Sigmoid colon (tissue), 7 donors: ENCODE measurements at places on chromosomes 11 and 22. TPM values are rescaled to one million over a fixed set of nuclear protein-coding genes. Genes with fewer than 3 reads are reported as not detected.

GRCh38 chr22:43225609-43226008 lies 38.7 kb upstream of the TTLL12 start:
- H3K36me3 ChIP-seq = no peaks in the 10 kb centered on the region
- no peak for DNase-seq
- no peaks in the 10 kb centered on the region for H3K4me1 ChIP-seq
- no peak overlapping the region for H3K27ac ChIP-seq

GRCh38 chr11:107247167-107247861 lies 210.3 kb downstream of the CWF19L2 start:
- H3K36me3 ChIP-seq = no peaks in the 10 kb centered on the region
- no peak overlapping the region for H3K27ac ChIP-seq
- H3K4me1 ChIP-seq = no peaks in the 10 kb centered on the region
- H3K4me3 ChIP-seq = no peak overlapping the region
- H3K27me3 ChIP-seq = no peaks in the 10 kb centered on the region

DNA sequence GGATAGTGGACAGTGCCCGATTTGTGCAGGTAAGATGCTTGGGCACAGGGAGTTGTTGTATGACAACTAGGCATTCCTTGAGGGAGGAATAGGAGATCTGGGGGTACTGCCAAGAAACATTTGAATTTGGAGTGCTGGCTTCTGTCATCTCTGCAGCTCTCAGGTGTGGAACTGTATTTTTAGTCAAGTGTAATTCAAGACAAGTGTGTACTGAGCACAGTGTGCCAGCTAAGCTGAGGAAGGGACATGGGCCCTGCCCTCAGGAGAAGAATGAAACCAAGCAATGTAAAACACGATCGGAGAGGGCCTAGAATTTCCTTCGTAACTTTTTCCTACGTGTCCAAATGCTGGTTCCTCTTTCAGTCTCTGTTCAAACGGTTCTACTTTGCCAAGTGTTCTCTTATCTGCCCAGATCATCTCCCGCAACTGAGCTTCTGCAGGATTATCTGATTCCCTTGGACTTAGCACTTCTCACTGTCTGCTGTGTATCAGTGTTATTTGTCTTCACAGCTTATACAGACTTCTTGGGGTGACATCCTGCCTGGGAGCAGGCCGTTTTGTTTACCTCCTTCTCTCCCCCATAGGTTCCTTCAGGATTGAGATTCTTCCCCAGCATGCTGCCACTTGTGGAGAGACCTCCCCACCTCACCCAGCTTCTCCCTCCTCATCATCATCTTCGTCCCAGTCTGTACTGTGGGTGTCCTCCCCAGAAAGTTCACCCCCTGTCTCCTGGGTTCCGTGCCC lies 27.6 kb downstream of the ART5 start:
- H3K4me1 ChIP-seq = no peaks in the 10 kb centered on the region
- H3K36me3 ChIP-seq = no peaks in the 10 kb centered on the region
- no peaks in the 10 kb centered on the region for H3K27me3 ChIP-seq

DNA sequence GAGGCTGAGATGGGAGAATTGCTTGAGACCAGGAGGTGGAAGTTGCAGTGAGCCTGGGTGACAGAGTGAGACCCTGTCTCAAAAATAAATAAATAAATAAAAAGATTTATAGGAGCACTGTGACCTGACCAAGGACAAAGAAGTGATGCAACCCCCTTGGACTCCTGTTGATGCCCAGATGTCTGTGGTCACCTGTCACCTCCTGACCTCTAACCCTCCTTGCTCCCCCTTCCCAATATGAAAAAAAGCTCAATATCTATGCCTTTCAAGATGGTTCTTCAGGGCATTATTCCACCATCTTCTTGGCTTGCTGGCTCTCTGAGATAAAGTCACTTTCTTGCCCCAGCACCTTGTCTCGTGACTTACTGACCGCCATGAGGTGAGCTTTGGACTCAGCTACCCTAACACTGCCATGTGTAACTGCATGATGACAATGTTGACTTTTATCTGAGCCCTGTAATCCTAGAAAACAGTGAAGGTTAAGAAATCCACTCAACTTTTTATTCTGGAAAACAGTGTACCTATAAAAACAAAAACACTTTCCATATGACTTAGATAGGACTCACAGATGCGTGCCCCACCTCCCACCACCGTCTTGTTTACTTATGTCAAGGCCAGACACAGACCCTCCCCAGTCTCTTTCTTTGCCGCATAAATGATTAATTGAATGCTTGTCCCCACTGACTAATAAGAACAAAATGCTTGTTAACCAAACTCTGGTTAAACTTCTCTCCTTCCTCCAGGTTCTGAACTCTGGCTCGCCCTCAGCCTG lies 360.5 kb downstream of the BUD13 start:
- no peak overlapping the region for H3K27ac ChIP-seq
- H3K4me1 ChIP-seq = no peaks in the 10 kb centered on the region
- DNase-seq = no peak

DNA sequence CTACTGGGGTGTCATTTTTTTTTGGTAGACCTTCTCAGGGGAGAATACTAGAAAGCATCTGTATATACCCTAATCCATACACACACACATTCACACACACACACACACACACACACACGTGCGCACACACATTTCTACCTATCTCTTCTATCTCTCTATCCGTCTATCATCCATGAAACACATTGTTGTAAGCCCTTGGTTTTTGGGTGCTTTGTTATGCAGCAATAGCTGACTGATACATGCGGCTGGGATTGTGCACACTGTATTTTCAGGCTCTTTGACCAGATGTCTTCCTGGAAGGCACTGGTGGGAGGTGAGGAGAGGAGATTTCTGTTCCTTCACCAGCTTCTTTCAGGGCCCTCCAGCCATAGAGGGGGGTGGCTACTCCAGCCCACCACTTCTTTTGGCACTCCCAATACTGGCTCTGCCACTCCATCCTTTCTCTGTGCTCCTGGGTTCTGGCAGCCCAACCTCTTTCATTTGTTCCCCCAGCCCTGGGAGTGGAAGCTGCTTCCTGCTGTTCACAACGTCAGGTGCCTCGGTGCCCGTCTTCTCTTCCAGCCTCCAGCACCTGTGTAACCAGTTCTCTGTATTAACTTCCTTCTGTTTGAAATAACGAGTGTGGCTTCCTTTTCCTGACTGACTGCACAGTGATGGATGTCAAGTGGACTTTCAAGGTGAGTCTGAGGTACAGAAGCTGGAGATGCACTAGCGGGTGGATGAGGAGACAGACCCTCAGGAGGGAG lies 12.4 kb upstream of the MUC2 start:
- H3K4me1 ChIP-seq = no peaks in the 10 kb centered on the region
- no peak for DNase-seq
- no peak overlapping the region for H3K27ac ChIP-seq
- no peaks in the 10 kb centered on the region for H3K36me3 ChIP-seq
- no peak overlapping the region for H3K4me3 ChIP-seq

DNA sequence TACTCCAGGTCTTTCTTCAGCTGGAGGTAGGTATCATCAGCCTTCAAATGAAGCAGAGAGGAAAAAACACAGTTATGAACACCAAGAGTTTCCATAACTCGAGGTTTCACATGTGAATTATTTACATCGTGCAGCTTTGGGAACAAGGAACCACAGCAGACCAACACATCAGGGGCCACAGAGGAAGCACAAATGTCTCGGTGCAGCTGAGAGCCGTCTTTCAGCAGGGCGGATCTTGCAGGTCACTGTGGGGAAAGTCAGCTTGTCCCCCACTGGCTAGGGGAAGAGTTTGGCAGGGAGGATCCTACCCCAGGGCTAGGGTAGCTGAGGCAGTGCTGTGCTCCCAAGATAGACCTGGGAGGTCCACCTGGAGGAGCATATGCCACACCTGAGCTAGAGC lies 74.7 kb downstream of the C11orf58 start:
- DNase-seq = no peak
- no peaks in the 10 kb centered on the region for H3K36me3 ChIP-seq
- no peaks in the 10 kb centered on the region for H3K27me3 ChIP-seq

DNA sequence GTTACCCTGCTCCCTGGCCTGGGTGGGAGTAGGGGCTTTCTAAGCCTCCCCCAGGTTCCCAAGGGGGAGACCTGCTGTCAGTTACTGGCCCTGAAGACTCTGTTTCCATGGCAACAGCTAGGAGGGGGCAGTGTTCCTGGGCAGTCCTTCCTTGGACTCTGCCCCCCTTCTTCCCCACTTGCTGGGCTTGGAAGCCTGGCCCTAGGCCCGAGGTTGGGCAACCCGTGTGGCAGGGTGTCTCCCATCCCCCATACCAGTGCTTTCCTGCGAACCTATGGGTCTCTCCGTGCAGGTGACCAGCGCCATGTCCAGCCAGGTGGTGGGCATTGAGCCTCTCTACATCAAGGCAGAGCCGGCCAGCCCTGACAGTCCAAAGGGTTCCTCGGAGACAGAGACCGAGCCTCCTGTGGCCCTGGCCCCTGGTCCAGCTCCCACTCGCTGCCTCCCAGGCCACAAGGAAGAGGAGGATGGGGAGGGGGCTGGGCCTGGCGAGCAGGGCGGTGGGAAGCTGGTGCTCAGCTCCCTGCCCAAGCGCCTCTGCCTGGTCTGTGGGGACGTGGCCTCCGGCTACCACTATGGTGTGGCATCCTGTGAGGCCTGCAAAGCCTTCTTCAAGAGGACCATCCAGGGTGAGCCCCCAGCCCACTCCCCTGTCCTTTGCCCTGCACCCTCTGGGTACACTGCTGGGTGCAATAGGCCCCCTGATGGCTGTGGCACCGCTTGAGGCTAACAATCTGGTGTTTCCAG lies 1.7 kb downstream of the ESRRA start:
- H3K27ac ChIP-seq = peak overlapping the region; percentile 97
- H3K4me3 ChIP-seq = no peak overlapping the region
- no peaks in the 10 kb centered on the region for H3K27me3 ChIP-seq
- DNase-seq = peak; percentile 81

DNA sequence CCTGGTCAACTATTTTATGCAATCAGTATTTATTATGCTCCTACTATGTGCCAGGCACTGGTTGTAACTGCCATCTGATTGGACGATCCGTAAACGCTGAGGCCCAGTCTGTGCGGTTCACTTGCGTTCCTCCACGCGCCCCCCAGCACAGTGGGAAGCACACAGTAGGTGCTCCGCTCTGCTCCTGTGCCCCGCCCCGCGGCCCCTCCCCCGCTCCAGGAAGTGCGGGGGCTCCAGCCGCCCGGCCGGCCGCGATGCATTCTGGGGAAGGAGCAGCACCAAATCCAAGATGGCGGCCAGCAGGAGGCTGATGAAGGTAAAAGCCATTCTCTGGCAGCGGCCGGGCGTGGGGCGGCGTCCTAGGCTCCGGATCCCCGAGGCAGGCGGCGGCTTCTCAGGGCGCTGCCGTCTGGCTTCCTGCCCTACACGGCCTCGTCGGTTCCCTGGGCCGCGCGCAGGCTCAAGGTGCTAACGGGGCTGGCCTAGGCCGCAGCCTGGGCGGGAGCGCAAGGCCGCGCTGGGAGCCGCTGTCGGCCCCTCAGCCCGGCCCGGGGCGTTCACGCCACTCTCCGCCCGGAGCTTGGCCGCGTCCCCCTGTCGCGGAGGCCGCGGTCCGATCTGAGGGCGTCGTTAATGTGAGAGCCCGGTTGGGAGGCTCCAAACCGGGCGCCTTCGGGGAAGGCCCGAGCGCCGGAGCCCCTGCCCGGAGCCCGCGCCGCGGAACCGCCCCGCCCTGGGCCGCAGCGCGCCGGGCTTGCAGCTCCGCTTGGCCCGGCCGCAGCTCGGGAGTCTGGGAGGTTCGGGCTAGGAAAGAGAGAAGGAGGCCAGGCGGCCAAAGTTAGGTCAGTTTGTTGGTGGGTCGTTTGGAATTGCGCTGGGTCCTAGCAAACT lies at the start of gene UBE2L3:
Gene UBE2L3, plus strand, starts transcription at position 259 of the 891 bp plus-strand sequence. Its CDS starts 31 bp downstream, at position 290.
- H3K27ac ChIP-seq = peak within 1 kb of the TSS; percentile 93
- peak; percentile 88 for DNase-seq
- no peaks in the 10 kb centered on the region for H3K36me3 ChIP-seq
- H3K4me3 ChIP-seq = peak within 1 kb of the TSS; percentile 85
- H3K4me1 ChIP-seq = no peaks in the 10 kb centered on the region

DNA sequence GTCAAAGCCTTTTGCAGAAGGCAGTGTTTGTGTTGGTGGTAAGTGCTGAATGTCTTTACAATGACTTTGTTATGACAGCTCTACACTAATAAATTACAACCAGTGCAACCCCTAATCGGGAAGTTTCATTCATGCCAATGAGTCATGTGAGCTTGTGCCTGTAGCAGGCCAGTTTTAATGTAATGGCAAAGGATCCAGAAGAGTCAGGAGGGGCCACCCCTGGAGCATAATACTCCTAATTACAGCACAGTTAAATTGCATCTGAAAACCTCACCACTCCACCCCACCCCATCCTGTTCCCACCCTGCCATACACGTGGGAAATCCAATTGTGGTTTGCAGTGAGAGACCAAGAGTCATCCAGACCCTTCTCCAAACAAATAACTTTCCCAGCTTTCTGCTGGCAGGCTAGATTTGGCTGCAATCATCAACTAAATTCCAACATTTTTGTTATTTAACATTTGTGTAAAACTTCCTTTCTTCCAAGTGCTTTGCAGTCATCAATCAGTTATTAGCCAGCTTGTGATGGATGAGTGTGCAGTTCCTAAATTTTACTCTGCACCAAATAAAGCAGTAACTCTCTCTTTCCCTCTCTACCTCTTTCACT lies 277.3 kb upstream of the FAT3 start:
- H3K36me3 ChIP-seq = no peaks in the 10 kb centered on the region
- H3K27ac ChIP-seq = peak overlapping the region; percentile 57
- no peak overlapping the region for H3K4me3 ChIP-seq
- peak; percentile 62 for DNase-seq
- peaks cover 19% of the 10 kb centered on the region for H3K4me1 ChIP-seq

GRCh38 chr11:127304634-127305033 lies 304.1 kb upstream of the KIRREL3 start:
- H3K27me3 ChIP-seq = no peaks in the 10 kb centered on the region
- no peaks in the 10 kb centered on the region for H3K36me3 ChIP-seq
- no peaks in the 10 kb centered on the region for H3K4me1 ChIP-seq
- no peak for DNase-seq
- no peak overlapping the region for H3K4me3 ChIP-seq

- H3K27me3 ChIP-seq = no peaks in the 10 kb centered on the region
- no peaks in the 10 kb centered on the region for H3K36me3 ChIP-seq
- no peak overlapping the region for H3K4me3 ChIP-seq
- no peak for DNase-seq
- H3K27ac ChIP-seq = no peak overlapping the region
Observed at GRCh38 chr11:25247336-25247735, 750.5 kb downstream of the LUZP2 start.

SMDT1 gene
- polyA plus RNA-seq = 181 TPM

OR4C13 gene
- polyA plus RNA-seq = not detected

CCDC15 gene
- 0.66 TPM for polyA plus RNA-seq

SCGB1A1 gene
- polyA plus RNA-seq = not detected

CEP126 gene
- 1.8 TPM for polyA plus RNA-seq

UBQLNL gene
- not detected for polyA plus RNA-seq
